ENCODE measurements at places on chromosomes 16 and 17. TPM values are rescaled to one million over a fixed set of nuclear protein-coding genes. Genes with fewer than 3 reads are reported as not detected.

DNA sequence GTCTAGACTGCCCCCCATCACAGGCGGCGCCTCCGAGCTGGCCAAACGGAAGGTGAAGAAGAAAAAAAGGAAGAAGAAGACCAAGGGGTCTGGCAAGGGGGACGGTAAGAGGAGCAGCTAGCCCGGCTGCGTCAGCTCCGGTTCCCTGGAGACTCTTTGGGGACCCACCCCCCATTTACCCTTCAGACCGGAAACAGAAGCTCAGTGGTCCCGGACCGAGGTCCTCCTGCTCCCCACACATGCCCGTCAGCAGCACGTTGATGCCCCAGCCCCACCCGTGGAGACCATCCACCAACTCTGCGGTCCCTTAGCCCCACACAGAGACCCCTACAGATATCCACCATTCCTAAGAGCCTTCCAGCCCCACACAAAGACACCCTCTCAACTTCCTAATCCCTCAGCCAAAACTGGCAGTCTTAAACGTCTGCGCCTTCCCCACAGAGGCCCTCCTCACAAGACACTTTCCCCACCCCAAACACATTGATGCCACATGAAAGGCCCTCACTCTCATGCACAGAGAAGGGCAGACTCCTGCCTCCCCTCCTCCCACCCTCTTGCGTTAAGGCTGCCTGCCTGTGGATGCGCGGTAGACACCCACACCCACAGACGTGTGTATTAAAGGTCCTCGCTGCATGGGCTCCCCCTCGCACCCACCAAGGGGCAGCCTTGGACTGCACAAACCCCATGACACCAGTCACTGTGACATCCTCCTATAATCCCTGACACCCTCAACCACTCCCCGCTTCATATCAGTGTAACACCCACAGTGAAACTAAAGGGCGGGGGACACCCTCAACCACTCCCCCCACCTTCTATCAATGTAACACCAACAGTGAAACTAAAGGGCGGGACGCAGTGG lies 58.2 kb upstream of the RPH3AL start:
- DNase-seq = no peak

GRCh38 chr16:89054261-89054661 lies 39.4 kb upstream of the ACSF3 start:
- DNase-seq = no peak

DNA sequence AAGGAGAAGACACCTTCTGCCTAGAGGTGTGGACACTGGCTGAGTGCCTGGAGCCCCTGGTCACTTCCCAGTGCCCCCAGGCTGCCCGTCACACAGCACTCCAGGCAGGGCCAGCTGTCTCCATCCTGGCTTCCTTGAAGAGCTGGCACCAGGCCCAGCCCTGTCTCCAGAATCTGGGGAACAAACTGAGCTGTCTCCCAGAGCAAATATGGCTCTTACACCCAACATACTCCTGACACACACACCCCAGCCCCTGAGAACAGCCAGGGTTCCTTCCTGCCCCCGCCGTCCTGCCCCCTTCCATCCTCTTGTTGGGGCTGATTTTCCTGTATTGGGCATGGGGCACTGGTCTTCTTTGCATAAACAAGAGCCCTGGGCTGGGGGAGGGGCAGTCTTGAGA lies 9.1 kb downstream of the NHERF1 start:
- DNase-seq = no peak

DNA sequence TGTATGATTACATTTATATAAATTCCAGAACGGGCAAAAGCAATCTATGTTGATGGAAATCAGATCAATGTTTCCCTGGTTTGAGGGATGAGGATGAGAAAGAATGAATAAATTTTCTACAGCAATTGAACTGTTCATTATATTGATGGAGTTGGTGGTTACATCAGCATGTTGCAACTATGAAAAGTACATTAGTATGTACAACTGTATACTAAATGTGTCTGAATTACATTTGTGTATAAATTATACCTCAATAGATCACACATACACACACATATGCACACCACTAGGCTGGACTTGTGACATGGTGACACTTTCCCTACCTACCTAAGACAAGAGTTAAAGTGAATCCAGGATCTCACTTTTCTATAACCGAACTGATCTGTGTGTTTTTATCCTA lies 608.0 kb downstream of the CDH11 start:
- DNase-seq = no peak

- DNase-seq = peak; percentile 51
Measured at GRCh38 chr16:9308850-9309249, 217.4 kb downstream of the HAPSTR1 start.

DNA sequence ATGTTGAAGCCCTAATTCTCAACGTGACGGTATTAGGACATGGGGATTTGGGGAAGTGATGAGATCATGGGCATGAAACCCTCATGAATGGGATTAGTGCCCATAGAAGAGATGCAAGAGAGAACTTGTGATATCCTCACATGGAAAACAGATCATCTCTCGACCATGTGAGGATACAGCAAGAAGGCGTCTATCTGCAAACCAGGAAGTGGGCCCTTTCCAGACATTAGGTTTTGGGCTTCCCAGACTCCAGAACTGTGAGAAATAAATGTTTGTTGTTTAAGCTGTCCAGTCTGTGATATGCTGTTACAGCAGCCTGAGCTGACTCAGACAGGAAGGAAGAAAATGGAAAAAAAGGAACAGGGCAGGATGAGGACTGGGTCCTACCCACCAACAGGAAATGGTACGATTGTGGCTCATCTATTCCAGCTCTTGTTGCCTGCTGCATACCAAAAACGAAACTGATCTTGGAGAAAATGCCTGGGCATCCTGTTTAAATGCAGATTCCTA lies 21.9 kb upstream of the SSTR2 start:
- no peak for DNase-seq

GRCh38 chr17:10614536-10615155 lies 42.5 kb downstream of the MYH3 start:
- DNase-seq = peak; percentile 59

DNA sequence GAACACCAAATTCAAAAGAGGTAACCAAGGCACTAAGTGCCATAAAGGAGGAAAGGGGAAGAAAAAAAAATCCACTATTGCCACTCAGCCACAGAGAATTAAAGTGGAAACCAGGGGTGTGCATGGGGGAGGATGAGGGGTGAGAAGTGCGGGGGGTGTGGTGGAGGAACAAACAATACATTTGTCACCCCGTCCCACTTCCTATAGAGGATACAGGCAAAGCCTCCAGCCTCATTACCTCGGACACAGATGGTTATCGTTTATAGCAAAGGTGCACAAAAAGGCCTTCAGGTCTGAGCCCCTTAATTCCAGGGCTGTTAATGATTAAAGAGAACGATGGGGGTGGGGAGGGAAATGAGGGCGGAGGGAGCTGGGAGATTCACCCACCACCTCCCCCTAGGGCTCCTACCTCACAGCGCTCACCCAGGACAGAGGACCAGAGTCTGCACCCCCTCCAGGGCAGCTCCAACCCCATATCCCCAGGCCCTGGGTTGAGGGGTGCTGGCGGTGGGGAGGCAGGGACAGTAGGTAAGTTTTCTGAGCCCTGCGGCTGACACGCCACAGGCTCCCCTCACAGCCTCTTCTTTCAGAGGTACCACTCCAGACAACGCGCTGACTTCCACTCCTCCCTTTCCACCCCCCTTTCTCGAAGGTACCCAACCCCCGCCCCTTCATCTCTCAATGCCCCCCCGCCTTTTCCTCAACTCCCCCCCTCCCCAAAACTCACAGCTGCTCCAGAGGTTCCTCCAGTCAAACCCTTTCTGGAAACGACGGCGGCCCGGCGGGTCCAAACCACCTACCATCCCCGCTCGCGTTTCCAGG lies 470 bp downstream of the DCUN1D3 start:
- DNase-seq = peak; percentile 46

DNA sequence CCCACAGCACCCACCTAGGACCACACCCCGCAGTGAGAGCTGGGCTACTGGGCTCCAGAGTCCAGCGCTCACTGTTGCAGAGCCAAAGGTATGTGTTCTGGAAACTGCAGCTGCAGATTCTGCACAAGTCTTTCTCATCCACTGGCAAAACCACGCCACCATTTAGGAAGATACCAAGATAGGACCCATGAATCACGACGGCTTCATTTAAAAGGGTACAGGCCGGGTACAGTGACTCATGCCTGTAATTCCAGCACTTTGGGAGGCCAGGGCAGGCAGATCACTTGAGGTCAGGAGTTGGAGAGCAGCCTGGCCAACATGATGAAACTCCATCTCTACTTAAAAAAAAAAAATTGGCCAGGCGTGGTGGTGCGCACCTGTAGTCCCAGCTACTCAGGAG lies 18.8 kb downstream of the FOXF1 start:
- DNase-seq = no peak

GRCh38 chr16:24736758-24737157 lies 7.3 kb downstream of the TNRC6A start:
- no peak for DNase-seq

DNA sequence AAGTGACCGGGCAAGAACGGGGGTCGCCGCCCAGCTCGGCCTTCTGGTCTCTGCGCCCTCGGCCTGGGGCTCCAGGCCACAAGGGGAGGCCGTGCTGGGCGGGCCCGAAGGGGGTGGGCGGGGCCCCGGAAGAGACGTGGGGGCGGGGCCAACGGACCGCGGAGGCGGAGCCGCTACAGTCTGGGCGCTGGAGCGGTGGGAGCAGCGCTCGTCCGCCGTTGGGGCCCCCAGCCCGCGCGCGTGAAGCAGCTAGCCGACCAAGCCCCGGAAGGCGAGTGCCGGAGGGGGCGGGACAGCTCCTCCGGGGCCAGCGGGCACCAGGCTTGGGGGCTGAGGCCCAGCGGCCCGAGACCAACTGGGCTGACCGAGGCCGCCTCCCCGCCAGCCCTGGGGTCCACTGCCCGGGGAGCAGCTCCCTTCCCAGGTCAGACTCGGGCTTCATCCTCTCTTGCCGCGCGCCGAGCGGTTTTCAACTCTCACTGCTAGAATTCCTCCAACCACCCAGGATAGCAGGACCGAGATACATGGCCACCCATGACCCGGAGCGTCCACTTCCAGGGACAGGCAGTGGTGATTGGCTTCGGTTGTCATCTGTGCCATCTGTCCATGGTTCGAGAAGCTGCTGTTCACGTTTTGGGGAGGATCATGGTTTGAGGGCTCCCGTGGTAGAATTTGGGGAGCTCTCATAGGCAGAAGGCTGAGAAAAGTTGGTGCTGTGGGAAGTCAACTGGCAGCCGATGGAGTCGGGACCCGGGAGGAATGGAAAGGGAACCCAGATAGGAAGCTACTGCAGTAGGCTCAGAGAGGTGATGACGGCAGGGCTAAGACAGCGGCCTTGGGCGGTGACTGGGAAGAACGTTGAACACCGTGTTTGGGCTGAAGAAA lies 44.6 kb upstream of the LCMT1 start:
- peak; percentile 35 for DNase-seq

DNA sequence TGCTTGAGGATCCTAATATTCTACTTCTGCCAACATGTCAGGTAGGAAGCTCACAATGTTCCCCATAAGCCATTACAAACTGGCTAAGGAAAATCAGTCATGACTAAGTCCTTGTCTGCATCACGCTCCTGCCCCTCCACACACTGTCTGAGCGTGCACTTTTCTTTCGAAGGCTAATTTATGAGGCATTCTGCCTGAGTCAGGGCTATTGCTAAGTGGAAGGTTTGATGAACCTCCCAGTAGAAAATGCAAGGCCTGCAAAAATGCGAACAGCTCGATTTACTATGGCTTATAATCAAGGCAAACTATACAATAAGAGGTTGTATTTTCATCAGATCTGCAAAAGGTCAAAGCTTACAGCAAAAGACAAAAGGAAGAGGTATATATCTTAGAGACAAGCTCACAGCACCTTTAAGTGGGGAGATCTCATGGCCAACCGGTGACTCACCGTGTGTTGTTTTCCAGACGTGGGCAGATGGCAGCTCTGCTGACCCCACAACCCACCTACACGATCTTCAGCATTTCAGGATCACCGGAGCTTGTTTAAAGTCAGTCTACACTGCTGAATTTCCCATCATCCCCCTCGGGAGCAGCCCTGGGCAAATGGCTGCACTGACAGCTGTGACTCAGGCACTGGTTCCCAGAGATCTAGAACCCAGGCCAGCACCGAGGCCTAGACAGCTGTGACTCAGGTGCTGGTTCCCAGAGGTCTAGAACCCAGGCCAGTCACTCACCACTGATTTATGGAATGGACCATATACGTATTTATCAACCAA lies 26.1 kb downstream of the MEAK7 start:
- DNase-seq = no peak

EFTUD2 gene
- 129 TPM for polyA plus RNA-seq

TMEM235 gene
- polyA plus RNA-seq = not detected

TNK1 gene
- polyA plus RNA-seq = 6.0 TPM
